Stimulated activated CD8-positive, alpha-beta memory T cell treated with anti-CD3 and anti-CD28 coated beads, Interleukin-4, amount 100 ng/mL, for 24 hours (primary cell): ENCODE measurements at places on chromosomes 3 and 15.

GRCh38 chr15:35252351-35252865 lies 167.3 kb upstream of the NANOGP8 start:
- no peak for DNase-seq

GRCh38 chr15:47685141-47685870 lies 32.0 kb upstream of the SEMA6D start:
- DNase-seq: no peak

DNA sequence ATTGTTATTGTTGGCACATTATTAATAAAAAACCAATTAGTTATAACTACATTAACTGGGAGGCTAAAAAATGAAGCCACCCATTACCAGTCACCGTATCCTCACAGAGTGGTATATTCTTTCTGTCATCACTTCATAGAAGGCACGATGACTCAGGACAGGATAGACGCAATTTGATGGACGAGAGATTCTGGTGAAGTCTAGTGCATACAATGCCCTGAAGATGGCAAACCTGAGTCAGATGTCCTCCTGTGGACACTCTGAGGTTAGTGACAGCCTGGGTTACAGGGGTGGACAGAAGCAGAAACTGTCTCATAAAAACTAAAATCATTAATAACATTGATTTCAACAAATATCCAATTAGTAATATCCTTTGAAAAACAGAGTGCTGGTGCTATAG lies 150.3 kb downstream of the SLC9A9 start:
- no peak for DNase-seq

- DNase-seq: no peak
These were observed 11.4 kb downstream of the TM4SF1 start for GRCh38 chr3:149366031-149366430.

DNA sequence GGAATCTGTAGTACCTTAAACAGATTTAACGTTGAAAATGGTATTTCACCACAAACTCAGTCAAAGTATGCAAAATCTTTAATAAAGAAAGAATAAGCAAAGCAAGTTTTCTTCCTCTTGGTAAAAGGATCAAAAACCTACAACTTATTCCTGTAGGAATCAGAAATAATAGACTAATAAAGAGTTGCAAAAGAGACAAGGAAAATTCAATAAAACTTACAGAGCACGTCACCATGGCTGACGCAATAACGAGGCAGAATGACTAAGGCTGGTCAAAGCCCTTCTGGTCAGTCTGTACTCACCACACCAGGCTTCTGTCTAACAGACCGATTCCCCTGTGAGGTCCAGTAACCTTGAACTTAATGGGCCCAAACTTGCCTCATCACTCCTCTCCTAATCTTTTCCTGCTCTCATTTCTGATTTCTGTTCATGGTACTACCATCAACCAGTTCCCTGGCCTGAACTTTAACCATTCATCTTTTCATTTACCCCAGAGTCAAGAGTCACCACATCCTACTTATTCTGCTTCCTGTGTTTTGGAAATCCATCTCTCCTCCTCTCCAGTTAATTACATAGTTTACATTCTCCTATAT lies 5.0 kb downstream of the MASP1 start:
- no peak for DNase-seq

DNA sequence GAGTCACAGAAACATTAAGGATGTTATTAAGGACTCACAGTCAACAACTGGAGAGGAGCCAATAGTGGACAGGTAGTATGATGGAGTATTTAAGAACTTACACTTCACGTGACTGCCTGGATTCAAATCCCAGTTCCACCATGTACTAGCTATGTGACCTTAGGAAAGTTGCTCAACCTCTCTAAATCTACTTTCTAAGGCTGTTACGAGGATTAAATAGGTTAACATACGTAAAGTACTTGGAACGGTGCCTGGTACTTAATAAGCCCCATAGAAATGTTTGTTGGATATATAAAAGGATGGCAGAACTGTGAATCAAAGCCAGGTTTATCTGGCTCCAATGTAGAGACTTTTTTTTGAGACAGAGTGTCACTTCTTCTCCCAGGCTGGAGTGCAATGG lies 24.4 kb downstream of the THRB start:
- no peak for DNase-seq

- DNase-seq: peak; percentile 34
These were observed 621 bp downstream of the ANXA2 start for GRCh38 chr15:60396958-60397771.

- DNase-seq: no peak
These were observed 104.7 kb downstream of the ZBTB20 start for GRCh38 chr3:115042351-115042750.

DNA sequence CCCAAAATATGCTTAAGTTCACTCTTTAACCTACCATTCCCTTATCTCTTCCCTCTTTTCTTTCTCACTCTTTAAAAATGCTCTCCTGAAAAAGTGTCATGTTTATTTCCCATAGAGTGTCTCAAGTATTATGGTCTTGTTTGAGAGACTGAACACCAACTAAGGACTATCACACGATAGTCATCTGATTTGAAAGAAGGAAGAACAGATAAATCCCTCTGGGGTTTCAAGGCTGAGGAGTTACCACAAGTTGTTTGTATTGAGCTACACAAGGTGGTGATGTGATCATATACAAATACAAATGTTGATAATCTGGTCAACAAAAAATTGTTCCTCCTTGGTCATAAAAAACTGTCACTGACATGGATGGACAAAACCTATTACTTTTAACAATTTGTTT lies 13.8 kb downstream of the MEIS2 start:
- DNase-seq: no peak

GRCh38 chr3:177715980-177716379 lies 518.7 kb upstream of the TBL1XR1 start:
- no peak for DNase-seq

DNA sequence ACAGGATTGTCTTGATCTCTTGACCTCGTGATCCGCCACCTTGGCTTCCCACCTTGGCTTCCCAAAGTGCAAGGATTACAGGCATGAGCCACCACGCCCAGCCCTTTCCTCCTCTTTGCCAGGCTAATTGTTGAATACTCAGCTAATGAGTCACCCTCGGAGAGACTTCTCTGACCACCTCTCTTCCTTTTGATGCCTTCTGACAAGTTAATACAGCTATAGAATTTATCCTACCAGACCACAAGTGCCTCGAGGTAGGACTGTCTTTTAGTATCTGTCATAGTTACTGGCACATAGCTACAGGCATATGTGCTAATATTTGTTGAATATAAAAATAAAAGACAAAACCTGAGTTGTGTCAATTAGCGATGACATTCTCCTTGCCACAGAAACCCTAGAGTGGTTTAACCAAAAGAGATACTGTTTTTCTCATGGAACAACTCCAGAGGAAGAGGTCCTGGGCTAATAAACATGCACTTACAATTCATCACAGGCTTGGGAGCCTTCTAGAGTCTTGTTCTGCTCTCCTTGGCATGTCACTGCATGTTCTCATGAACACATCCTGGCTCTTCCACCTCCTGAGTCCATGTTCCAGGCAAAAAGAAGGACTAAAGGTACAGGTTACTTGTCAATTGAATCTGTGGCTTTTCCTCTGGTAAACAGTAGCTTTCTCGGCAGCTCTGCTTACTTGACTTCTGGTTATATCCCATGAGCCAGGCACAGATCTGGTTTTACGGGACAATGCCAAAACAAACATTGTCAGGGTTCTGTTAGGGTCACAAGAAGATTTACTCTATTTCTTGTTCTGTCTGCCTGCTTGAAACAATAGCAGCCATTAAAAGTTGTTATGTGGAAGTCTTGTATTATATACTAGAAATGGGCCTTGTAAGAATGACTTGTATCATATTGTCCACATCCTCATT lies 332.3 kb downstream of the THSD4 start:
- DNase-seq: no peak

DNA sequence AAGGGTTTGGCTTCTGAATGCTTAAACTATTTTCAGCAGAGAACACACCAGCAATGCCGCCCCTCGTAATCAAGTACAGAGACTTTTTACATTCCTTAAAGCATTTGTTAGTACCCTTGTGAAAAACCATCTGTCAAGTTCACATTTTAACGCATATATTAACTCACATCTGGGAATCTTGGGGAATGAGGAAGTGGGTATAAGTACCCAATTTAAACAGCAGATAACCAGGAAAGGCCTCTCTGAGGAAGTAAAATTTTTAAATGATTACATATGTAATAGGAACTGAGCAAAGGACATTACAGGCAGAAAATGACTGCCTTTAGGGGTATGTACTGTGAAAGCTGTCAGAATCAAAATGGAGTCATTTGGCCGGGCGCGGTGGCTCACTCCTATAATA lies 12.8 kb upstream of the CFAP44 start:
- no peak for DNase-seq

- no peak for DNase-seq
These were observed 104.4 kb downstream of the DNAJB8 start for GRCh38 chr3:128362026-128362965.

GRCh38 chr3:129560269-129560787 lies 17.4 kb downstream of the H1-8 start:
- no peak for DNase-seq

- no peak for DNase-seq
These were observed 50.3 kb upstream of the DPH6 start for GRCh38 chr15:35596285-35596684.

DNA sequence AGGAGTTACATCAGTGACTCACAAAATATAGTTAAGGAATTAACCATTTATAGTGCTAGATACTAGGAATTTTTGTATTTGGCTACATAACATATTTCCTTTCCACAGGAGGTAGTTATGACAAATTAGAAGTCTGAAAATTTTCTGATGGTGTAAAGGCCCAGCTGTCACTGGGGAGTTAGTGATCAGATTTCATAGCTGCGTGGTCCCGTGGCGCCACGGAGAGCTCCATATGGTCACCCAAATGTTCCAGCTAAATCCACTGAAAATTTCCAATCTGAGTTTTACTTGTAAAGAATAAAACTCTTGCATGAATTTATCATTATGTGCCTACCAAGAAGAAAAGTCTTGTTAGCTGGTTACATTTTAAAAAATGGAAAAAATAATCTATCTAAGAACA lies 368.9 kb upstream of the PLSCR5 start:
- no peak for DNase-seq

GRCh38 chr15:41922353-41922752 lies 28.5 kb upstream of the SPTBN5 start:
- DNase-seq: no peak

DNA sequence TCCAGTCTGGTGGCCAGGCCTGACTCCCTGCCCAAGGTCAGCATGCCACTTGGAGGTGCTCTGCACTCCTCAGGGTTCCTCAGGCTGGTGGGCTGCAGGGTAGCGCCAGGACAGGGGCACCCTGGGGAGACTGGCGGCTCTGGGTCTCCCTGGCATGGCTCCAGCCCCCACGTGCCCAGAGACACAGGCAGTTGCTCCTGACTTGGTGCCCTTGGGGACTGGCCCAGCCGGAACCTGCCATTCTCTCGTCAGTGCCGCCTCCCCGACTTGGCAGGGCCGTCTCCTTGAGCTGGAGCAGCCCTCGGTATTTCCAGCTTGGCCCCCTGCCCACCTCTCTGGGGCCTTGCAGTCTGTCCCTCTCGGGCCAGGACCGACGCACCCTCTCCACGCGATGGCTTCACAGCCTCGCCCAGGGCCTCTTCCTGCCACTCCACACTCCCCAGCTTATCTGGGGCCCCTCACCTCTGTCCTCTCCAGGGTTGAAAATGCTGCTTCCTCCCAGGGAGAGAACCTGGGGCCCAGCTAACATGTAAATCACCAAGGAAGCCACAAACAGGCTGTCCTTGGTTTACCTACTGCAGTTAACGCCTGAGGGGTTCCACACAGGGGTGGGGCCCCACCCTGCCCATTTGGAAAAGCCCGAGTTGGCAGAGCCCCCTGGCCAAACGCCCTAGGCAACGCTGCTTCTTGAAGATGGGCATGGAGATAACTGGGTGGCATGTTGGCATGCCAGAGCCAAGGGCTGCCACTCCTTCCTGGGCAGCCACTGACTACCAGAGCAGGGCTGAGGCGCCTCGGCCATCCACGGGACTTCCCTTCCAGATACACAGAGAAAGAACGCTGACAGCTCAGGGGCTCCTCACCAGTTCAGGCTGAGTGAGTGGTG lies 61.4 kb downstream of the SMAD6 start:
- no peak for DNase-seq

- no peak for DNase-seq
These were observed 18.1 kb upstream of the POC1A start for GRCh38 chr3:52172262-52172757.

DNA sequence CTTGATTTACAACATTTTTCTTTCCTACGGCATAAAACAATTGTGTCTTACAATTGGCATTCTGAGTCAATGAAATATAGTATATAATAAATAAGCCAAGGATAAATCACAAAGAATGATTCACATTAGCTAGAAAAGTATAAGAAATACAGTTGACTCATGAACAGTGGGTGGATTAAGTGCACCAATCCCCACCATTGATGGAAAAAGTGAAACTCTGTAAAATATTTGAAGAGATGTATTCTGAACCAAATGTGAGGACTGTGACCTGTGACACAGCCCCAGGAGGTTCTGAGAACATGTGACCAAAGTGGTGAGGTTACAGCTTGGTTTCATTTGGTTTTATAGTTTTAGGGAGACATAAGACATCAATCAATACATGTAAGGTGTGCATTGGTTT lies 227.5 kb downstream of the ALCAM start:
- no peak for DNase-seq

- no peak for DNase-seq
These were observed 289.0 kb downstream of the NEK10 start for GRCh38 chr3:27080258-27080525.

DNA sequence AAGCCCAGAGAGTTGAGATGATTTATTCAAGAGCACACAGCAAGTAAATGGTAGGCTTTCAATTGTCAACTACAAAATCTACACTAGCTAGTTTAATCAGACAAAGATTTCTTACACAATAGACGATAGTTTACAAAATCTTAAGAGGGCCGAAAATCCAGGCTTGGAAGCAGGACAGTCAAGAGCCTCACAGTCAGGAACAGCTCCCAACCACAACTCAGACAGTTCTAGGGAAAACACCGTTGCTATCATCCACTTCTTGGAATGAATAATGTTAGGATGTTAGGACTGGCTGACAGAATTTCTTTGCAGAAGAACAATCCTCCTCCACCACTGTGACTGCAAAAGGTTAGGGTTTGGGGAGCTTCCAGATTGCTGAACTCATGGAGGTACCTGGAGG lies 290.8 kb upstream of the ZPLD1 start:
- DNase-seq: no peak

GRCh38 chr15:96333131-96334016 lies 2.9 kb downstream of the NR2F2 start:
- no peak for DNase-seq

DNA sequence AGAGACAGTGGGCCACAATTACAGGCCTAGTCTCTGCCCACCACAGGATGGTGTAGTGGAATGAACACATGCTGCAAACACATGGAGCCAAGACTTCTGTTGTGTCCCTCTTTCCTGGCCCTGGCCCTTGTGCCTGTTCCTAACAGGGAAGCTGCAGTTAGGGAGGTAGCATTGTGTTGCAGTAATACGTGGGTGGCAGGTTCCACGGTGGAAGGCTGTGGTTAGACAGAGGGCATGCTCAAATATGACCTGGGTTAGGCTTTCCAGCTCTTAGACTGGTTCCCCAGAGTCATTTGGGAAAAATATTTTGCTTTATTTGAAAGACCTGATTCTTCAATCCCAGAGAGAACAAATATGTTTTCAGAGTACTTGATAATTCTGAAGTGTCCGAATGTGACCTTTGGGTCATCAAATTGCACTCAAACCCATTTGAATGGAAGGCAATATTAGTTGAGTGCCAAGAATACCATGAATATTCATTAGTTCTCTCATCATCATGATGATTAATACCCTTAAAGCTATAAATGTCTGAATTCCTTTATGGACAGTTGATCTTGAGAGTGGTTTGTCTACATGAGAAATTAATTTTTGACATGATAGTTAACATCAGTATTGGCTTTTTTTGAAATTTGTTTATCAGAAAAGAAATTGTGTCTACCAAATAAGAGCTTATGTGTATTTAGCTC lies 28.5 kb downstream of the PLAAT1 start:
- no peak for DNase-seq

- DNase-seq: no peak
These were observed 26.7 kb upstream of the COL6A6 start for GRCh38 chr3:130490241-130490640.
